DMS79 (cell line): ENCODE measurements at places on chromosomes 1 and 21.

- no peak for DNase-seq
Measured at GRCh38 chr1:181816608-181817007, 244.9 kb downstream of the ZNF648 start.

GRCh38 chr1:14940285-14940870 lies 213.2 kb upstream of the TMEM51 start:
- DNase-seq, result no peak

DNA sequence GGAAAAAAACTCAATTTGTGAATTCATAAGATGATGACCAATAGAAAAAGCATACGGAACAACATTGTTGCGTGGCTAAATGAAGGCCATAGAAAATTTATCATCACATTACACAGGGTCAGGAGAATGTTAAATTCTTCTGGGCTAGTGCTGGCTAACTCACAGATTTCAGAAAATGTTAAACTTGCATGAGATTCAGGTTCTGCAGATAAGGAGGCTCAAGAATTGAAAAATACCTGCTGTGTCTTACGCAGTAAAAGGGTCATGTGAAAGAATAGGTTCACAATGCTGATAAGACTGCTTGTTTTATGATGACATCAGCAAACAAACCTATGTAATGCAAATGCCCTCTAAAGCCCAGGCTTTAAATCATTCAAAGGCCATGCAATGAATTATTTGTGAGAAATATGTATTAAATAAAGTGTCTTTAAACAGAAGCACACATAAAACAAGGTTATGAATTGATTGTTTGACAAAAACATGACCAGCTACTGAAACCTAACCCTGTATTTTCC lies 378.8 kb downstream of the USP25 start:
- no peak for DNase-seq

DNA sequence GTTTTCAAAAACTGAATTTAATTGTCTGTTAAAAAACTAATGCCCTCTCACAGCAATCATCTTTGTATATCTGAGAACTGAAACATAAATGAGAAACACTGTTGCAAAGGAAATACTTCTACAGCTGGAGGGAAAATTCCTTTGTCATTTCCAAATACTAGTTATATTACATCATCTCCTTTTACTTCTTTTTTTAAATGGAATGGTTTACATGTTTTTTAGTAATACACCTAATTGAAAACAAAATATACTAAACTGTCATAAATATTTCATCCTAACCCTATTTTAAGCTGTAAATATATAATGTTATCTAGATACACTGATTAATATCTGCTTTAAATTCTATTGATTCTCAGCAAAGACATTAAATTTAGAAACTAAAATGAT lies 19.1 kb downstream of the CDC42BPA start:
- DNase-seq, result no peak

DNA sequence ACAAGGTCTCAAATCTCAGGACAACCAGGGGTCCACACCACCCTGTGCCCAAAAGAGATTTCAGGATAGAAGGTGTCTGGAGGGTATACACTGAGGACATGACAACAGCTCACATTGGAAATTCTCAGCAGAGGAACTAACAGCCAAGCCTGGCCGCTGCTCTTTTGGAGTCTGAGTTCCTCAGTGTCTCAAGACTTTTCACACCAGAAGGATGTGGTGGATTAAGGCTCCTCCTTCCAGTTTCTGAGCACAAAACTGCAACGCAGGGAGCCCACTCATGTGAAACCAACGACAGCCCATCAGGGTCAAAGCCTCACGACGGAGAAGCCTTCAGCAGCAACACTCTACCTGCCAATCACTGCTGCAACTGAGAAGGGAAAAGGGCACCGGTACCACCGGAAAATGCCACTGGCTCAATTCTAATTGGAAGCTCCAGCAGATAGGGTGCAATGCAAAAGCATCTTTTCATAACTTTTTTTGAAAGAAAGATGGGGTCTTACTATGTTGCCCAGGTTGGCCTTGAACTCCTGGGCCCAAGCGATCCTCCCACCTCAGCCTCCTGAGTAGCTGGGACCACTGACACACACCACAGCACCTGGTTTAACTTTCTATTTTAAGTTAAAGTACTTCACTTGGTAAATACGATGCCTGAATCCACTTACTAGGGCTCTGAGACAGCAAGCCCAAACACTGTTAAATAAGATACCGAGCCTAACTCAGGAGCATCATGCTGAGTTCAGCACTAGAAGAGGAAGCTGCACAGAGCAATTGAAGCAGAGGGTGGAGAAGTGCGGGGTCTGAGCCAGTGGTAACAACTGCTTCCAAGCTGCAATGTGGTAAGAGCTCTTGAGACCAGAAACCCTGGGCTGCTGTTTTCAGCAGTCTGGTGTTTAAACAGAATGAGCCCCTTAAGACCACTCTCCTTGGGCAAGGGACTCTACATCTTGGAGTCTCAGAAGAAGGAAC lies 7.8 kb downstream of the CAPZB start:
- peak; percentile 99 for DNase-seq

- no peak for DNase-seq
Measured at GRCh38 chr1:154556422-154556821, 2.0 kb downstream of the UBE2Q1 start.

GRCh38 chr1:22089787-22090186 lies 37.3 kb downstream of the CDC42 start:
- DNase-seq, result no peak

DNA sequence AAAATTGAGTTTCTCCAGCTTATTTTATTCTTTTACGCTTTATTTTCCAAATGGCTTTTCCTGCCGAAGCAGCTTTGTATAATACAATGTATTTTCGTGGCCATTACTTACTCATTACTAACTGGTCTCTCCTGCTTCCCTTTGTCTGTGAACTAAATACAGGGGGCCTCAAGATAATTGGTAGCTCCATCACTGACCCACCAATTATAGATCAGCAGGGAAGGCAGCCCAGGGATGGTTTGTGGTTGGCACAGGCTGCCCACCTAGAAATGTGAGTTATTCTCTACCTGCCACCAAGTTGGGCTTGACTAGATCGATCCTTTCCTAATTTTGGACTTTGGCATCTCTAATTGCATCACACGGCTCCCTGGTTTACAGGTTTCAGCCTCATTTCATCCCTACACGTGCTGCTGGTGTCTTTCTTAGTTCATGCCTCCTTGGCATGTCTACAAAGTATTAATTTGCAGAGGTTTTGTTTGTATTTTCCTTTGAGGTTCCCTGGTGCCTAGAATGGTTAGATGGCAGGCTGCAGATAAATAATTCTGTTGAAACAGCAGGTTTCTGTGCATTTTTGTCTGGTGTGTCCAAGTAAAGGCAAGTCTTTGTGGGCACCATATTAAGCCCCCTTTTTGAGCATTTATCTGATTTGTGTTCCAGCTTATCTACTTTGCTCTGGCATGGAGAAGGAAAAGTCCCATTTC lies 35.2 kb downstream of the PEX14 start:
- DNase-seq, result no peak
